ENCODE measurements at places on chromosomes 2 and 18.

- DNase-seq: no peak
These were observed 33.8 kb upstream of the HAAO start for GRCh38 chr2:42826231-42826630.

- no peak for DNase-seq
These were observed 110.9 kb upstream of the RMP24 start for GRCh38 chr18:35861367-35862118.

GRCh38 chr2:134717286-134718022, 1.3 kb downstream of the TMEM163 start:
- DNase-seq: no peak

GRCh38 chr18:46010676-46011075, 43.5 kb upstream of the EPG5 start:
- DNase-seq: no peak

GRCh38 chr18:13067124-13067523, 76.0 kb downstream of the CEP192 start:
- no peak for DNase-seq

- no peak for DNase-seq
These were observed 5.1 kb downstream of the AGPS start for GRCh38 chr2:177397481-177398289.

DNA sequence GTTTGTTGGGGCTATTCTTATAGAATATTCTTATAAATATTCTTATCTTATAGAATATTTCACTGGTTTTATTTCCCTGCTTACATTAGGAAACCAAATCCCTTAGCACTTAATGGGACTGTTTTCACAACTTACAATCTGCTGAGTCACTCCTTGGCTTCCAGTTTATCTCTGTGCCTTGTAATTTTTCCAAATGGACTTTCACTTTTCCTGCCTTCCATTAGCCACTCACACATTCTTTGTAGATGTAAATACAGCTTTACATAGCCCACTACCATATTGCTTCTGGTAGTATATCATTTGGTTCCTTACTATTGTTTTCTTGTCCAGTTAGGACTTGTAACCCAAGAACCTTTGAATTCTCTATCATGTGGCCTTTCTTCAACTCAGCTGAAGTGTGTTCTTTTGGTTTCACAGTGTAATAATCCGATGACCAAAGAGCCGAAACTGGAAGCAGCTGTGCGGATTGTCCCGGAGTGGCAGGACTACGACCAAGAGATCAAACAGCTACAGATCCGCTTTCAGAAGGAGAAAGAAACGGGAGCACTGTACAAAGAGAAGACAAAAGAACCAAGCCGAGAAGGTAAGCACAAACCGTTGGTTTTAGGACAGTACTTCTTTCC, 96.1 kb downstream of the UGGT1 start:
- no peak for DNase-seq

DNA sequence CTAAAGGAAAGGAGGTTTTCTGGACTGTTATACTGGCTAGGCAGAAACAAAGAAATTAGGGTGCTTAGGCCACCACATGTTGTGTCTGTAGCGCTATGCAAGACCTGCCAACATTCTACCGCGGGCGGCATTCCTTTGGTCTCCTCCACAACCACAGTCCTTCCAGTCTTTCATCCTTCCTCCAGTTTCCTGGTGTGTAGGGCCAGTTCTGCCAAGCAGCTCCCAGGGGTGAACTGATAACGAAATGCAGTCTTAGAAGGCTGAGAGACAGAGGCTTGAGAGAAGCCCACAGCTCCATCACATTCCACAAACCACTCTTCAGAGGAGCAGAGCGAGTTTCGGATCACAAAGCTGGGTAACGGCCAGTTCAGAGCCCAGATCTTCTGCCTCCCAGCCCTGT, 19.5 kb upstream of the CXXC1 start:
- no peak for DNase-seq

DNA sequence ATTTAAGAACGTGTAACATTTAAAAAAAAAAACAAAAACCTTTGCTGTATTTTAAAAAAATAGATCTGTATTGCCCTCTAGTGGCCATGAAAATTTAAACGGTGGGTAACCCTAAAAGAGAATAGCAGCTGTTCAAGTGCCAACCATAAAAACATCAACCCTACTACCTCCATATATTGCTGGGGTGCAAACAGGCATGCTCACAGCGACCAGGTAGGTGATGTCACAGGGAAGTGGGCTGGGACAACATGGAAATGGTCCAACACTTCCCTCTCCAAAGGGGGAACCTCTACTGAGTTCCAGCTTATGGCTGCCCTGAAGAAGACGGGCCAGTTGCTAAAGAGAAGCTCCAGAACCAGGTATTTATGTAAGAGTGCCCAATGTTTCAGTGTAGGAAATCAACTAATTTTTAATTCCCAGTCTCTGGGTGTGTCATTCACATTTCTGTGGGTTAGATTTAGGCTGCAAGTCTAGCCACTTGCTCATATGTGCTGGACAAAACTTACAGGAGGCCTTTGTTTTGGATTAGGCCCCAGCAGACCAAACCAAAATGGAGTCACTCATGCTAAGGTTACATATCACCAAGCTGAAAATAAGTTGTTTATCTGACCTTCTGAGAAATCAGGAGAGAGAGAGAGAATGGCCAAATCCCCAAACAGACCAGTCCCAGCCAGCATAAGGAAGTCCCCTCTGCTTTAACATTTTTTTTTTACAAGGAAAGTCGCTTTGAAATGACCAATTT, 54.5 kb downstream of the SKA1 start:
- no peak for DNase-seq

- DNase-seq: no peak
These were observed 88.5 kb downstream of the ST6GAL2 start for GRCh38 chr2:106797494-106797893.

GRCh38 chr2:38407111-38407682, 30.1 kb upstream of the ATL2 start:
- no peak for DNase-seq

- DNase-seq: no peak
These were observed 11.3 kb downstream of the GFPT1 start for GRCh38 chr2:69375494-69376353.

Measured in stimulated activated CD8-positive, alpha-beta memory T cell treated with anti-CD3 and anti-CD28 coated beads, Interleukin-2, amount 100 ng/mL, for 1 hour (primary cell).